Right hindlimb (tissue), 1 donor: ENCODE measurements at places on chromosomes 5 and 9.

- no peak for DNase-seq
Observed at GRCh38 chr9:4320021-4320420, 20.2 kb upstream of the GLIS3 start.

GRCh38 chr9:95770653-95771131, 104.8 kb upstream of the ERCC6L2 start:
- DNase-seq, result no peak

- no peak for DNase-seq
Observed at GRCh38 chr9:104506565-104506964, 2.5 kb downstream of the OR13F1 start.

DNA sequence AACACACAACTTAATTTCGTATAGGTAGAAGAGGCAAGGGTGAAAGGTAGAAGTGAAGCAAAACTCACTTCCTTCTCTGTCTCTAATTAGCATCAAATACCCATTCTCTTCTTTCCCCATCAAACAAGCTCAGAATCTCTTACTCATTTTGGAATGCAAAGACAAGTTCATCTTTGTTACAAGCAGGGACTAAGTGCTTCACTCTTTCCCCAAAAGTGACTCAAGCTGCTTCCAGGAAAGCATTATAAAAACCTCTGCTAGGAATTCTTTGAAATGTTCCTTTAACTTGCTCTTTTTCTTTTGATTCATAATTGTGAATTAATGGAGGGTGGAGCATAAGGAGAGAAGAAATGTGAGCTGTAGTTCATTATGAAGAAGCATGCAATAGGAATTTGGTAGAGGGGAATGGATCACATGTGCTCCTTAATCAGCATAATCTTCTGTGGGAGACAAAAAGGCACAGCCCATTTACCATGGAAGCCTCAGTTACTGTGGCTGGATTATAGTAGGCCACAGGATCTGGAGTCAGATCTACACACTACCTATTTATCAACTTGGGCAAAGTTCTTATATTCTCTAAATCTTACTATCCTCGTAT, 109.5 kb upstream of the DPYSL3 start:
- no peak for DNase-seq

DNA sequence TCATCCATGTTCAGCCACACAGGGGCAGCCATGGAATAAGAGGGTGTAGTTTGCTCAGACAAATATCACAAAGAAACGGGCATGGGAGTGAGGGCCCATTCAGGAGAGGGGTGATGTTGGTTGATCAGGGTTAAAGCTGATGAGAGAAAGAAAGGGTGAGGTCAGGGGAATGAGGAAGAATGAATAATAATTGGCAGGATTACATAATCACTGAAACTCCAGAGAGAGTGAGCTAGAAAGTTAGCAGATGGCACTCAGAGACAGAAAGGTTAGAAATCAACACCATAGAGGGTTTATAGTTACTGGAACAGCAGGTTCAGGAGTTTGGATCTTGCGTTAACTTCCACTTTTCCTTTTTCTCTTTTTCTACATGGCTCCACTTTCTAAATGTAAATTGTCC, 113.9 kb downstream of the TAF11L14 start:
- no peak for DNase-seq

DNA sequence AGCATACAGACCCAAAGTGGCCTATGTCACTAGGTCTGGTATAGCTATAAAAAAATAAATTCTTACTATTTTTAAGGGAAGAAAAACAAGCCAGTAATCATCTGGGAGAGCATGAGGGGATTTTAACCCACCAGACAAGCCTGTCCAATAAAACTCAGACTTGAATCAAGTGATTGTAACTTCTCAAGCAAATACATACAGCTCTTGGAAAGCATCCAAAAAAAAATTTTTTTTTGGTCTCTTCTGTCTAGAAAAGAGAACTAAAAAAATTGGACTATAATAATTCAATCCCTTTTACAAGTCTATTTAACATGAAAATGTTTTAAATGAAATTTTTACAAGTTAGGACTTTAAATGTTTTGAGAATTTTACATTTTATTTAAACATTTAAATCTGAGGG, 61.7 kb downstream of the FBXL17 start:
- no peak for DNase-seq

GRCh38 chr5:34587355-34588241, 68.5 kb upstream of the RAI14 start:
- no peak for DNase-seq

DNA sequence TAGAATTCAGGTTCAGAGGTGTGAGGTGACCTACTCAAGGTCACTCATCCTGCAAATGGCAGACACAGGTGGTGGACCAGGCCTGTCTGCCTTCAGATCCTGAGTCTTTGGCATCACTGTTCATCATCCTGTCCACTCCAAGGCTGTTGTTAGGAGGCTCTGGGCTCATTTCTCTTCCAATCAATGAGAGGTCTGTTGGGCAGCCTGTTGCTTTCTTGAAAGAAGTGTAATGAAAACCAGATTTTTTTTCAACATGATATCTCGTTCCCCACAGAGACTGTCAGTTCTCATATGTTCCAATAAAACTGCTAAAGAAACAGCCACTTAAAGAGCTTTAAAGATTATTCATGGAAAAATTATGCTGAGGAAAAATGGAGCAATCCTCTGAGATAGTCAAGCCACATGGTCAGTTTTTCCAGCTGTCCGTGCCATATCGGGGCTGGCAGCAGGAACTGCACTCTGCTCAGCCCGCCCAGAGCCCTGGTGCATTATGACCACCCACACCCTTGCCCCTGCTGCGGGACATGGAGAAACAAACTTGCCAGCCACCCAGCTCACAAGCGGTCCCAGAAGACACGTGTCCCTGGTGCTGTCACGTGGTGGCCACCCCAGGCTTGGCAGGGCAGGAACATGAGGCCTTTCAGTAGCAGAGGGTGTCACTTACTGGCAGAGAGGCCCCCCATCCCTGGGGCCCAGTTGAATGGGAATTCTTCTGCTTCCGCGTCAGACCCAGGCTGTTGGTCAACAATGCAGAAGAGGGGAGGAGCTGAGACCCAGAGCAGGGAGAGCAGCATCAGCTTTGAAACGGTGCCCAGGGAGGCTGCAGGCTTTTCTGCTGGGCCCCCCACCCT, 63.7 kb upstream of the ANGPTL2 start:
- DNase-seq, result peak; percentile 91

DNA sequence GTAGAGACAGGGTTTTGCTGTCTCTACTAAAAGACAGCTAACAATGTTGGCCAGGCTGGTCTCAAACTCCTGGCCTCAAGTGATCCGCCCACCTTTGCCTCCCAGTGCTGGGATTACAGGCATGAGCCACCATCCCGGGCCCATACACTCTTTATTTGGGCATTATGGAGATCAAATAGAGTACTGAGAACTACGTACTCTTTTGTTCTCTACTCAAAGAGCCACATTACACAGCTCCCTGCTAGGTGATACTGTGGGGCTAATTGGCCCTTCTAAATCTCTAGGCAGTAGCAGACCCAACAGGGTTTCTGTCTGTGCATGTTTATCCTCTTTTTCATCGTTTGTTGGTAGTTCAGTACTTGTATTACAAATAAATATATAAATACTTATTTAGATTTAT, 16.1 kb downstream of the CKMT2 start:
- no peak for DNase-seq

GRCh38 chr9:116717150-116717549, 30.0 kb downstream of the TRIM32 start:
- DNase-seq, result peak; percentile 72

- DNase-seq, result peak; percentile 29
Observed at GRCh38 chr5:9265441-9266287, 280.2 kb downstream of the SEMA5A start.

DNA sequence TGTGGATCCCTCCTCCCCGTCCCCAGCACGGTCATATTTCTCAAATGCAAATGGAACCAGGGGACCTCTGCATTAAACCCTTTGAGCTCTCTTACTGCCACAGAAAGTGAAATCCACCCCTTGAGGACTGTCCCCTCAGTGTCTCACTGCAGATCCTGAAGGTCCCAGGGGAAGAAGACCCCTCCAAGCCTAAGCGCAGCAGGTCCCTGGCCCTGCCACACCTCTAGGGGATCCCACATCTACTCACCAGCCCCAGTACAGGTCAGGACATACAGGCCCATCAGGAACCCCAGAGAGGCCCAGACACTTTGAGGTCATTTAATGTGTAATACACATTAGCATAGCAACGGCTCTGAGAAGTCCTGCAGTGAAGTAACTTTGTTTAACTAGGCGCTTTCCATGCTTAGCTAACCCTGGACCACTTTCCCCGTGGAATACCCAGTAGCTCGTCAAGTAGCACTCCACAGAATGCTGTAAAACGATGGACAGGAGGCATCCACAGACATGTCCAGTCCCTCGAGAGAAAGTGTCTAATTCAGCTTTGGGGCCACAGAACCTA, 54.7 kb upstream of the ALDH1B1 start:
- no peak for DNase-seq

DNA sequence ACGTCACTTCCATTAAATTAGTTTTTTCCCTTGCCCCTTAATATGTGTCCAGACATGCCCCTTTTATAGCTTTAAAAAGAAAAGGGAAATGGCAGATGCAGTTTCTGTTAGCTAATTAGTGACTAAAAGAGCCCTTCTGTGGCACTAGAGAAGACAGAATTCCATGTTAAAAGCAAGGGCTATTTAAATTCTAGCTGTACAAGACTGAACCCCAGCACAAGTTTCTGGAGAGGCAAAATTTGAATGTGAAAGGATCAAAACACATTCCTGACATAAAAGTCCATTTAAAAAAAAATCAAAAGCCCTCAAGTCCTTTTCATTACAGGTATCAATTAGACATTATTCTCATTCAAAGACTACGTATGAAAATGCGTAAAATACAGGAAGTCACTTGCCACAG, 78.7 kb downstream of the HAPLN1 start:
- DNase-seq, result no peak

DNA sequence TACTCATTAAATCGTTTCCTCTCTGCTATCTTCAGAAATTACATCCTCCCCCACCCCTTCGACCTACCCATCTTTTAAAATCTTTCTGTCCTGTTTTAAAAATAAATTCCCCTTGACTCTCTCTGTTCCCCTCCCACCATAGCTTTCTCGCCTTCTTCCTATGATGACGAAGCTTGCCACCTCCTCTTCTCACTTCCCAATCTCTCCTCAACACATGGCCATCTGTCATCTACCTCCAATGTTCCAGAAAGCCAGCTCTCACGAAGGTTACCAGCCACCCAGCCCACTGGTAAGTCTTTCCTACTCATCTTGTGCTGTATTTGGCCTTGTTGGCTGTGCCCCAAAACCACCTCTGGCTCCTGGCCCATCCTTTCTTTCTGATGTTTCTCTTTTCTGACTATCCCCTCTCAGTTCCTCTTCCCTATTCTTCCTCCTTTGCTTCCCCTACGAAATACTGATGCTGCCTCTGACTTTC, 346.3 kb downstream of the ENC1 start:
- DNase-seq, result no peak

DNA sequence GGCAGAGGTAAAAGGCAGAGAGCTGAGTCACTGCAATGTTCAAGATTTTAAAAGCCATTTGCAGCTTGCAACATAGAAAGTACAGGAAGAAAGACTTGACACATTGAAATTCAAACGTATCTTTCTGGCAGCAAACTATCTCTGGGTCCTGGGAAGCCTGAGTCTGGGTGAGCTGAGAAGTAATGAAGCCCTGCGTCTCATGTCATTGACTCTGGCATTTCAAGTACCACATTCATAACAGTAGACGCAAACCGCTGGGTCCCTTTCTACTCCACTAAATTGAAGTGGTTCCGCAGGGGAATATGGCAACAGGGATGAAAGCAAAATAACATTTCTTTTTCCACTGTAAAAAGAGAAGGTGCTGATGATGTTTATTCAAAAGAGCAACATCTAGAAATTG, 694.3 kb downstream of the BRINP1 start:
- DNase-seq, result no peak

- DNase-seq, result no peak
Observed at GRCh38 chr9:71783120-71783523, 14.8 kb upstream of the CEMIP2 start.

GRCh38 chr5:113598926-113599325, 85.4 kb downstream of the YTHDC2 start:
- DNase-seq, result no peak

- DNase-seq, result no peak
Observed at GRCh38 chr5:124660229-124661093, 86.0 kb downstream of the ZNF608 start.
